Stimulated activated CD8-positive, alpha-beta memory T cell treated with anti-CD3 and anti-CD28 coated beads, Interleukin-4, amount 100 ng/mL, for 4 hours (primary cell): ENCODE measurements at places on chromosomes 4 and X.

GRCh38 chr4:174538123-174538875 lies 16.0 kb upstream of the HPGD start:
- DNase-seq, result no peak

GRCh38 chr4:86098691-86099090 lies 261.2 kb downstream of the MAPK10 start:
- DNase-seq, result no peak

GRCh38 chr4:113080050-113080449 lies 30.6 kb downstream of the ANK2 start:
- DNase-seq, result no peak

DNA sequence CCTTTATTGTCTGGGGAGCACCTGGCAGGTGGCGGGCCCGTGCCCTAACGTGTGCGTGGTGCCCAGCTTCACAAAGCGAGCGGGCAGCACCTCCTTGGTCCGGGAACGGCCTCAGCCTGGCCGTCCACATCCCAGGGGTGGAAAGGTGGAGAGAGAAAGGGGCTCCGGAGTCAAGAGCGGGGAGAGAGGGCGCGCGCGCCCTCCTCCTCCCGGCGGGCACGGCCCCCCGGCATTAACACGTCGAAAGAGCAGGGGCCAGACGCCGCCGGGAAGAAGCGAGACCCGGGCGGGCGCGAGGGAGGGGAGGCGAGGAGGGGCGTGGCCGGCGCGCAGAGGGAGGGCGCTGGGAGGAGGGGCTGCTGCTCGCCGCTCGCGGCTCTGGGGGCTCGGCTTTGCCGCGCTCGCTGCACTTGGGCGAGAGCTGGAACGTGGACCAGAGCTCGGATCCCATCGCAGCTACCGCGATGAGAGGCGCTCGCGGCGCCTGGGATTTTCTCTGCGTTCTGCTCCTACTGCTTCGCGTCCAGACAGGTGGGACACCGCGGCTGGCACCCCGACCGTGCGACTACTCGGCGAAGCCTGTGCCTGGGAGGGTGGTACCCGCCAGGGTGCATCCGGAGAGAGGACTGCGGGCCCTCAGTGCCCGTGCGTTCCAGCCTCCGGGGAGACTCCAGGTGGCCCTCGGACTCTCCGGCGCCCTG lies at the start of gene KIT:
TSS of gene KIT (plus strand) at position 407 of the 701 bp plus-strand sequence. CDS start at position 465, 58 bp downstream.
- DNase-seq, result no peak

DNA sequence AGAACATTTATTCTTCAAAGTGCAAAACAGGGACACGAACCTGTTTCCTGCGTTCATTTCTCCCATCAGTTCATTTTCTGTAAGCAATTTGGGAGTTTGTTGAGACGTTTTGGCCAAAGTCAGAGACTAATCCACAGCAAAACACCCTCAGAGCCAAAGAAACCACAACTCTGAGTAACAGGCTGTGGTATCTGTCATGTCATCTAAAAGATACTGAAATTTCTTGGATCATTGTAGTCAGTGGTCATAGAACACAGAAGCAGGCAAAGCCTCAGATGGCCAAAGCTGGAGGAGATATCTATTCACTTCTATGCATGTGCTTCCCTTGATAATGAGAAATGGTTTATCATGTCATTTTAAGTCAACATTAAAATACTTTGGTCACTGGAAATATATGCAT lies 485.6 kb upstream of the GALNT7 start:
- no peak for DNase-seq

DNA sequence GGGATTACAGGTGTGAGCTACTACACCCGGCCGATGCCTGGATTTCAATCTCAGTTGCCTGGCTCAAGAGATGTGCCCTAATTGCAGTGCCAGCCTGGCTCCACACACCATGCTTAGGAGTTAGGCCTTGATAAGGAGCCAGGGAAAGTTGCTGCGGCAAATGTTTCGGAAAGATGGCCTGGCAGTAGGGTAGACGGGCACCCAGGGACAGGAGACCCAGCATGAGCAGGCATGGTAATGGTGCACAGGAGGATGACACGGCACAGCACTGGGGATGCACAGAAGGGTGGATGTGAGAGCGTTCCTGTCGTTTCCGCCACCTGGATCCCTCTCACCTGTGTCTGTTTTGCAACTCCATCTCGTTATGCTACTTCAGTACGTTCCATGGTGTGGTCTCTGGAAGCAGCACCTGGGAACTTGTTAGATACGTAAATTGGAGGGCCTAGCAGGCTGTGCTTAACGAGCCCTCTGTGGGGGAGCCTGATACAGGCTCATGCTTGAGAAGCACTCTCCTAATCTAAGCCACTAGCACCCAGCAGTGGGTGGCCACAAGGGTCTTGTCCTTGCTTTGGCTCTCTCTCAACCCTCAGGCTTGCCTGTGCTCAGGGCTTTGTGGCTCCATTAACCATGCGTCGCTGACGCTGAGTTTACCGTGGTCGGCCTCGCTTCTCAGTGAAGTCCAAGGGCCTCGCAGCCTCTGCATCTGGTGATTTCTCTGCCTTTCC lies 20.3 kb downstream of the RNF4 start:
- no peak for DNase-seq

- DNase-seq, result no peak
Observed at GRCh38 chrX:128142745-128143144, 90.5 kb upstream of the ACTRT1 start.

GRCh38 chr4:174137698-174138097 lies 145.8 kb downstream of the FBXO8 start:
- no peak for DNase-seq

DNA sequence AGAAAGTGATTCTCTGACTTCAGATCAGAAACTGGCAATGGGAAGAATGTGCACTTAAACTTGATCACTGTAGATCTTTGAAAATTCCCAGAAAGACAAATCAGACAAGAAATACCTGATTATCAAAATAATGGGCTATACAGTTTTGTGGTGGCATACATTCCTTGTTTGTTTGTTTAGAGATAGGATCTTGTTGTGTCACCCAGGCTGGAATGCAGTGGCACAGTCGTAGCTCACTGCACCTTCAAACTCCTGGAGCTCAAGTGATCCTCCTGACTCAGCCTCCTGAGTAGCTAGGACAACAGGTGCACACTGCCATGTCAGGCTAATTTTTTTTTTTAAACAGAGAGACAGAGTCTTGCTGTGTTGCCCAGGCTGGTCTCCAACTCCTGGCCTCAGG lies 81.0 kb upstream of the SPRY1 start:
- no peak for DNase-seq

GRCh38 chrX:101759000-101759399 lies 99.3 kb upstream of the ARMCX2 start:
- no peak for DNase-seq

DNA sequence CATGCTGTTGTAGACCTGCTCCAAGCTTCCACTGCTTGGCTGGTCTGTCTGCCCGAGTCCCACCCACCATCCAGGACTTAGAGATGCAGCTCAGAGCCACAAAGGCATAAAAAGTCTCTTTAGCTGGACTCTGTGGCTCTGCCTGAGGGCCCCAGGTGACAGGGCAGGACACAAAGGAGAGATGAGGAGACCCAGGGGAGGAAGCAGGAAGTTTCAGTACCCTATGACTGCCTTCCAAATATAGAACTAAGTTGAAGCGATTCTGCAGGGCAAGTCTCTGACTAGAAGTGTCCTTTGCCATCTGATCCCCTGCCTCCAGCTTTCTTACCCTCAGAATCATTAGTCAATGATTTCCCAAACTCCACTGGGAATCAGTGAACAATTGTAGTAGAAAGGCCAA lies 11.2 kb upstream of the CXCR3 start:
- no peak for DNase-seq

DNA sequence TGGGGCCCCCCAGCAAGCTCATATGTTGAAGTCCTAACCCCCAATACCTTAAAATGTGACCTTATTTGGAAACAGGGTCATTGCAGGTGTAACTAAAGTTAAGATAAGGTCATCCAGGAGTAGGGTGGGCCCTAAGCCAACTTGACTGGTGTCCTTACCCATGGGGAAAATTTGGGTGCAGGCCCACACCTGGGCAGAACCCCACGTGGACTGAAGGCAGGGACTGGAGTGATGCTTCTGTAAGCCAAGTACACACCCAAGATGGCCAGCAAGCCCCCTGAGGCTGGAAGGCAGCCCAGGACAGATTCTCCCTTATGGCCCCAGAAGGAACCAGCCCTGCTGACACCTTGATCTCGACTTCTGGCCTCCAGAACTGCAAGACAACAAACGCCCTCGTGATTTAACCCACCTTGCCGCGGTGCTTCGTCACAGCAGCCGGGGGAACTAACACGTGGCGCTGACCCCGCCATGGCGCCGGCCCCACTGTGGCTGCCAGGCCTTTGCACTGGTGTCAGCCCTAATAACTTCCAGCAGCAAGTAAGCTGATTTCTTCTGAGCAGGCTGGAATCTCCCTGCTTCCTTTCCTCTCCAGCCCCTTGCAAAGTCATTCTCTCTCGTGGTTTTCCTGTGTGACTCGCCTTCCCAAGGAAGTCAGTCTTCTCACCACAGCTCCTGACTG lies 23.2 kb upstream of the MXD4 start:
- DNase-seq, result no peak

GRCh38 chr4:25814301-25815136 lies 48.3 kb downstream of the SEL1L3 start:
- no peak for DNase-seq

DNA sequence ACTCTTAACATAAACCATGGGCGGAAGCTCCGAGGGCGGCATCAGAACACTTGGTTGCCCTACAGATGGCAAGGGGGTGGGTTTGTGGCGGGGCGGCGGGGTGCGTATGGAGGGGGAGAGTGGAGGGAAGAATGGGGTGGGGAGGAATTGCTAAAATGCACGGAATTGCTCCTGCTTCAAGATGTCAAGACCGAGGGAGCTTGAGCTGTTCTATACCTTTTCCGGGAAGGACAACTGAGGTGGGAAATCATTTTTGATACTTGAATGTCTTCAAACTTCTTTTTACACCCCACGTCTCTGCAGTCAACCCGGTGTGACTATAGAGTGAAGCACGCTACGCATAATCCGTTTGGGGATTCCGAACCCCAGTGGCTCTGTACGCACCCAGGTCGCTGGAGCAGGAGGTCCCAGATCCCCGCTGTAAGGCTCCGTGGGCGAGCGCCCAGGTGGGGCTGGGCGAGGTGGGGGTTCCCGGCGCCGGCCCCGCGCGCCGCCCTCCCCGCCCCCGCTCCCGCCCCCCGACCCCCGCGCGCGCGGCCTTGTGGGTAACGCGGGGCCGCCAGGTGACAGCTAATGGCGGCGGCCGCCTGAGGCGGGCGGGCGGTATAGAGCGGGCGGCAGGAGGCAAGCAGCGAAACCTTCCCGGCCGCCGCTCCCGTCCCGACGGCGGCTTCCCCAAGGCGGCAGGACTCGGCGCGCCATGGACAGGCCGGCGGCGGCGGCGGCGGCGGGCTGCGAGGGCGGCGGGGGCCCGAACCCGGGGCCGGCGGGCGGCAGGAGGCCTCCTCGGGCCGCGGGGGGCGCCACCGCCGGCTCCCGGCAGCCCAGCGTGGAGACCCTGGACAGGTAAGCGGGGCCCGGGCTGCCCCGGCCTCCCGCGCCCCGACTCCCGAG lies at the start of gene MTMR1:
TSS of gene MTMR1 (plus strand) at position 566 of the 894 bp plus-strand sequence. CDS start at position 701, 135 bp downstream.
- DNase-seq, result no peak

DNA sequence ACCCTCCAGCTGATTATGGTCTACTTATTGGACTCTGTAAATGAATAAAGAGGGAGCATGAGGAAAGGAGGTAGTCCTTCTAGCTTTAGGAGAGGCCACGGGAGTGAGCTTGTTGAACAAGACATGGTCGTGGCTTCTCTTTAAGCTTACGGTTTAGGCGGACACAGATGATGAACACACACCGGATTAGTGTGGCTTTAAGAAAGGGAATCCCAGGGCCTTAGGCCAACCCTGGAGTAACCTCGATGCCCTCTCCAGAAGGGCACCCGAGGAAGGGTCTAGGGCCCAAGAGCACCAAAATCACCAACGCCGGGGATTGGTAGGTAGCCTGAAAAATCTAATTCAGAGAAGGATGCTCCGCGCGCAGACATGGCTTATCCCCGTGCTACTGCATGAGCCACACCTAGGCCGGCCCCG lies 39.4 kb downstream of the ERVMER34-1 start:
- no peak for DNase-seq

DNA sequence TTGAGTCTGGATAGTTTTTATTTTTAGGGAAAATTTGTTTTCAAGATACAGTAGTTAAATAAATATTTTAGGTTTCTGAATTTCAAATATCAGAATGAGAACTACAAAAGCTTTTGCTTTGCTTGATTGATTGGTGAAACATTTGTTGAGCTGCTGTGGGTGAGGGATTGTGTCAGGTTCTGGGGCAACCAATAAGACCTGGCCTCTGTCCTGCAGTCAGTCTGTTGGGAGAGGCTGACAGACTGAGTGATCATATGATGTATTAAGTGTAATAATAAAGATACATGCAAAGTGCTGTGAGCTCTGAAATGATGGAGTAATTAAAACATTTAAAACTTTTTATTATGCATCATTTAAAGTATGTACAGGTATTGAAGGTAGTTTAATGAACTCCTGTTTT lies 9.6 kb downstream of the KDM6A start:
- DNase-seq, result no peak

- no peak for DNase-seq
Observed at GRCh38 chr4:29423836-29424721, 1296.1 kb upstream of the PCDH7 start.

DNA sequence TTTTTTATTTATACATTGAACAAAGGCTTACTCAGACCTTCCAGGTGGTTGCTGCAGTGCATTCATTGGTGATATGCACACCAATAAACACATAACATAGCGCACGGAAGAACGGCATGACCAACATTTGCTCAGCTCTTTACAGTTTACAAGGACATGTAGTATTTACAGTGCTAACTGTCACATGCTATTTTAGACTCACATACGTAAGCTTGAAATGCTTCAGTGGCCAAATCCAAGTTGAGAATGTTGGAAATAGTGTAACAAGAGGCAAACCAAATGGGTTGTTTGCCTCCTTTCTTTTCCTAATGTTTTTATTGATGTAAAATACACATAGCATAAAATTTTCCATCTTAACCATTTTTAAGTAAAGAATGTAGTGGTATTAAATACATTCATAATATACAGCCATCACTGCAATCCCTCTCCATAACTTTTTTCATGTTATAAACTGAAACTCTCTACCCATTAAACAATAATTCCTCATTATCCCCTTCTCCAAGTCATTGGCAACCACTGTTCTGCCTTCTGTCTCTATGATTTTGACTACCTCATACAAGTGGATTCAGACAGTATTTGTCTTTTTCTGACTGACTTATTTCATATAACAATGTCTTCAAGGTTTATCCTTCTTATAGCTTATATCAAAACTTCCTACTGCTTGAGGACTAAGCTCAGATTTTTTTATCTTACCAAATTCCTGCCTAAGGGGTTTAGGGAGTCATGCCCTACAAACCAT lies 1722.9 kb upstream of the AGA start:
- DNase-seq, result no peak

GRCh38 chr4:25028851-25029250 lies 1.9 kb downstream of the LGI2 start:
- no peak for DNase-seq

DNA sequence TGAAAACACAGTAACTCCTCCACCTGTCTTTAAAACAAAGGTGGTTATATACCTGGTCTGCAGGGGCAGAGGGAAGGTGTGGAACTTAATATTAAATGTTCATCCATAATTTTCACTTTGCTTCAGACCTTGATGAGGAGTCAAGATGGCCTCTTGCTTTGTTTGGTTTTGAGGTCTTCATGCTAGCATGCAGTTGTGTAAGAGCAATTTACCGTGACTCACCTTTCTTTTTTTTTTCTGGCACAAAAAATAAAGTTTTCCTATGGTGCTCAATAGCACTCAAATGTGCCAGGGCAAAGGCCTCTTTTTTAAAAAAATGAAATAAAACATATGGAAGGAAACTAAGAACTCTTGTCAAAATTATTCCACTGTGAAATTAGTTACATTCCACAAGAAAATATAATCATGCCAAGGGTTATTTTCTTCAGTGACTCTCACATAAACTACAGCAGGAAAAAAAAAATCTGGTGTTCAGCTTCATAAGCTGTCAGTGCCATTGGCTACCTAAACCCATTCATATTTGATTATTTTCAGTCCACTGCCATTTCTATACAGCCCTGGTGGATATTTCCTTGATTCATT lies 128.2 kb downstream of the SLC7A11 start:
- no peak for DNase-seq
